ENCODE measurements at places on chromosomes 7 and 10.

DNA sequence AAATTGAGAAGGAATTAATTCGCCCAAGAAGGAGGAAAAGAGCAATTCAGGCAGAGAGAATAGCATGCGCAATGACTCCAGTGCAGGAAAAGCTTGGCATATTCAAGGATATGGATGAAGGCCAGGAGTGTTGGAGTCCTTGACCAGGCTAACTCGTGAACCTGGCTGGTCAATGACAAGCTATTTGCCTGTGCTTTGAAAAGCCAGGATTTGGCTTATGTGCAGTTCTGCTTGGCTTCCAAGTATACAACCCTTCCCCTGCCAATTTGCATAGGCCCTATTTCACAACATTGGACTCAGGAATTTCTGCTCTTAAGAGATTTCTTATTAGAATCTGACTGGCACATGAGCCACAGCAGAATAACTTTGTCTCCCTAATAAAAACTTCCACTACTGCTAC lies 72.3 kb upstream of the SP8 start:
- no peak for DNase-seq

DNA sequence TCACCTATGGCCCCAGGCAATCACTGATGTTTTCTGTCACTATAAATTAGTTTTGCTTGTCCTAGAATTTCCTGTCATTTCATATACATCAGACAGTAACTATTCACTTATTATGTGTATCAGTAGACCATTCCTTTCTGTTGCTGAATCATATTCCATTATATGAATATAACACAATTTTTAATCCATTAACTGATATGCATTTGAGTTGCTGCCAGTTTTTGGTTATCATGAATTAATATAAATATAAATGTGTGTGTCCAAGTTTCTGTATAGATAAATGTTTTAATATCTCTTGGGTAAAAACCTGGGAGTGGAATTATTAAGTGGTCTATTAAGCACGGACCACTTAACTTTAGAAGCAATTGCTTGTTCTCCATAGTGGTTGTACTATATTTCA lies 143.8 kb downstream of the ZNF438 start:
- no peak for DNase-seq

DNA sequence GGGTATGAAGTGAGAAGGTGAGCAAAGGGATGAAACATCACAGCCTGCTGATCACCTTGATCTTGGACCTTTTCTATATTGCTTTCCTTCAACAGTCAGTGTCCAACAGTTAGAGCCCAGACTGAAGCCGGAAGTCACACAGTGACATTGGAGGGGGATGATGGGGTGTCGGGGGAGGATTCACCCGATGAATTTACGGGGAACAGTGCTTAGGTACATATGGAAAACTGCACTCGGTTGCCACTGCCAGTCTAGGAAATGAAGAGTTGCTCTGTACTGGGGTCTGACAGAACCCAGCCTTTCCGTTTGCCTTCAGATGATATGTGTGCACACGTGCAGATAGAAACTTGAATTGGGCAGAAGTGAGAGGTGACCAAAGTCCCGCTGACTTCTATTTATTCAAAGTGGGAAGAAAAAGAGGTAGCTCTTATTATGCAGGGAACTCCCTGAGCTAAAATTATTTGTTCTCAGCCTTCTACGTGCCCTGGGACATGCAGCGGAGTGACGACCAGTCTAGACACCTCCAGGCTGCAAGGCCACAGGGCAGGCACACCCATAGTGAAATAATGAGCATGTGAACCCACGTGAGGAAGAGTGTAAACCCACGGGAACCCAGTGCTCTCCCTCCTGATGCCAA lies 107.2 kb upstream of the INHBA start:
- DNase-seq, result no peak

- no peak for DNase-seq
Observed at GRCh38 chr7:129161524-129162225, 17.2 kb downstream of the TSPAN33 start.

GRCh38 chr7:20301311-20301939 lies 29.3 kb upstream of the ITGB8 start:
- DNase-seq, result no peak

- no peak for DNase-seq
Observed at GRCh38 chr10:80132299-80133139, at the start of gene PLAC9. Gene PLAC9 (plus strand): TSS chr10:80132730. CDS start chr10:80132763, 33 bp downstream.

DNA sequence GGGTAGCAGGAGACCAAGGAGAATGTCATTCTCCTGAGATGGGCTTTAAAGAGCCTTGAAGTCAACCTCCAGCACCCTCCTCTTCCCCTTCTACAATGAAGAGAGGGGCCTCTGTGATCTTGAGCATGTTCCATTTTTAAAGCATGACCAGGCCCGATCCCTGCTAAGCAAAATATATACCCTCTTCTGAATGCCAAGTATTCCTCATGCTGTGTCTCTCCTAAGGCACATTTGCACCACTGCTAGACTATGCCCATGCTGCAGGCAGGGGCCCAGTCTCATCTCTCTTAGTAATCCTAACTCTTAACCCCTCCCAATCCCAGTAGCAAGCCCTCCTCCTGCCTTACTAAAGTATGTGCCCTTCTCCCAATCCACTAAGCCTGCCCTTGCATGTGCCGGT lies 18.4 kb downstream of the SORBS1 start:
- DNase-seq, result no peak

DNA sequence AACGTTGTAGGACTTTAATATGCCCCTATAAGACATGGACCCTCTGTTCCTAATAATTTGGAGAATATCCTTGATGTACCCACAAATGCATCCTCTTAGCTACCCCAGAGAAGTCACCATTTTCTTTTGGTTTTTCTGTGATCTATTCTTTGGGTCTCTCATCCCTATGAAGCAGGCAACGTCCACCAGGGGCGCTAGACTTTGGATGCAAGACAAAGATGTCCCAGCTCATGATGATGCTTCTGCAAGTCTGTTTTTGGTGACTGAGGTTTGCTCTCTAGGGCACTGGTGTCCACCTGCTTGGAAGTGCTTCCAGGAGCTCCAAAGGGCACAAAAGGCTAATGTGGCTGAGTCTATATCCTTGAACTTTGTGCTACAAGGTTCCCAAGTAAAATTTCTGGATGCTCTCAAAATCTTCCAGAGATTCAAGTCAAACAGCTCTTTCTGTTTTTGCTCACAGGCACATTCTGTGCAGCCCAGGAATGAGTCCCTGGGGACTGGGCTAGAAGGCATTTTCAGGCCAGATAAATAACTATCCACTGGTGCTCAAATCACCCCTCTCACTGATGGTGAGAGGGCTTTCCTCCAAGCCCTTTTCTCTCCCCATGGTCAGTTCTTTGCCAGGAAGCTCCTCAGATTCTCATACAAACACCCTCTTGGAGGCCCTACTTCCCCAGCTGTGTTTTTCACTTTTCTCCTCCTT lies 166.4 kb downstream of the C7orf25 start:
- no peak for DNase-seq

DNA sequence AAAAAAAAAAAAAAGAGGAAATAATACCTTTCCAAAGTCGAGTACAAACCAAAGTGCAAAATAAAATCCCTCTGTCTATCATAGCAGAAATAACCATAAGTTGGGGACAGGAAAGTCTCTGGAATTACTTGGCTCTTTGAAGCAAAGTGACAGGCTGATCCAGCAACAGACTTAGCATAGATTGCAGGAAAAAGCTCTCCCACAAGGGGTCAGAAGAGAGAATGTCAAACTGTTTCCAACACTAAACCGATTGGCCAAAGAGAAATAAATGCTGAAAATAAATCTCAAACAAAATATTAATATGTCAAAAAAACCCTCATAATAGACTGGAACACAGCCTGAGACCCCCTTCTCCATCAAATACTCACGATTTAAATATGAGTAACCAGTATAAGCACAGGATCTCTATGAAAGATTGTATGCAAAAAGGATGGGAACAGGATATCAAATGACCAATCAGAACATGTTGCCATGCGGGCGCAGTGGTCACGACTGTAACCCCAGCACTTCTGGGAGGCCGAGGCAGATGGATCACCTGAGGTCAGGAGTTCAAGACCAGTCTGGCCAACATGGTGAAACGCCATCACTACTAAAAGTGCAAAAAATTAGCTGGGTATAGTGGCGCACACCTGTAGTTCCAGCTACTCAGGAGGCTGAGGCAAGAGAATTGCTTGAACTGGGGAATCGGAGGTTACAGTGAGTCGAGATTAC lies 1000.7 kb upstream of the LRRN3 start:
- DNase-seq, result peak; percentile 3

GRCh38 chr7:114864278-114864677 lies 57.6 kb upstream of the MDFIC start:
- DNase-seq, result no peak

DNA sequence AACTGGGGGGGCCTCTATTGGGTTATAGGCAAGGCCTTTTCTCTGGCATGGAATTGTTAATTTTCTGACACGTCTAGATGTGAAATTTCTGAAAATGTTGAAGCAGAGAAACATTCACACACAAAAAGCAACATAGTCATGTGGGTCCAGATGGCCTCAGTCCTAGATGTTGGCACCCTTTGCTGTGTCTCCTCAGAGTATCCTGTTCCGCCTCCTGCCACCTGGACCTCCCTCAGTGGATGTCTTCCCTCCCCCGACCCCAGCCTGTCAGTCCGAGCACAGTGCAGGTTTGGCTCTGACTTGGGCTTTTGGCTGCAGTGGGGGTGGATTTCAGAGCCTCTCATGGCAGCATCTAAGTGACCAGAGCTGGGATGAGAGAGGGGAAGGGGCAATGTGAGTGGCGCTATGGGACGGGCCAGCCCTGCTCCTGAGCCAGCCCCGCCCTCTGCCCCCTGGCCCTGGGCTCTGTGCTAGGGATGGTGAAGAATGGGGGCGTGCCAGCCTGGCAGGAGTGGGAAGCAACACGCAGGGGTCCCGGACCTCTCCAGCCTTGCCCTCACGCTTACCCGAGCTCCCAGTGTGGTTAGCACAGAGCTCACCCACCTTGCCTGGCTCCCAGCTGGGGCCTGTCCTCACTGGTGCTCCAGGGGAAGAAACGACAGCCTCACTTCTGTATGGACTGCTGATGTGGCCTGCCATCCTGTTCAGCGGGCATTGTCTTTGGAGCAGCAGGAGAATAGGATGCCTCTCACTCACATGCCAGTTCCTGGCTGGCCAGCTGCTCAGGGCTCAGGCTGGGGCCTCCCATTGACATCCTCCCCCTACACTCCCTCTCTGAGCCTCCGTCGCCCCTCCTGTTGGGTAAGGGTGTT lies 6.2 kb downstream of the ATP6V0E2 start:
- DNase-seq, result no peak

- DNase-seq, result no peak
Observed at GRCh38 chr10:121886997-121887622, 40.7 kb downstream of the ATE1 start.
